ENCODE measurements at places on chromosomes 3 and 15. TPM values are rescaled to one million over a fixed set of nuclear protein-coding genes. Genes with fewer than 3 reads are reported as not detected.

The MYRIP gene
- 0.07 TPM for total RNA-seq

The C3orf49 gene
- not detected for total RNA-seq

The APOD gene
- not detected for total RNA-seq

The P3H2 gene
- total RNA-seq = 46.9 TPM

The NCEH1 gene
- total RNA-seq = 14.1 TPM

GRCh38 chr3:114554731-114555130, 260.9 kb downstream of the TIGIT start:
- no peaks in the 10 kb centered on the region for H3K27me3 ChIP-seq
- H3K4me3 ChIP-seq = no peak overlapping the region
- H3K27ac ChIP-seq = peak overlapping the region; percentile 37

- H3K27me3 ChIP-seq = no peaks in the 10 kb centered on the region
- H3K27ac ChIP-seq = no peak overlapping the region
- DNase-seq = no peak
- H3K4me1 ChIP-seq = no peaks in the 10 kb centered on the region
- no peaks in the 10 kb centered on the region for H3K36me3 ChIP-seq
- no peak overlapping the region for H3K4me3 ChIP-seq
These were observed 224.3 kb downstream of the EDEM1 start for GRCh38 chr3:5411786-5412185.

- no peak overlapping the region for H3K27ac ChIP-seq
- H3K36me3 ChIP-seq = no peaks in the 10 kb centered on the region
- no peaks in the 10 kb centered on the region for H3K4me1 ChIP-seq
- H3K27me3 ChIP-seq = no peaks in the 10 kb centered on the region
These were observed 128.6 kb downstream of the SLCO3A1 start for GRCh38 chr15:91981821-91982800.
